RPMI8226 (cell line): ENCODE measurements at places on chromosomes 5 and 9.

- DNase-seq = no peak
These were observed 8.6 kb downstream of the MLANA start for GRCh38 chr9:5899292-5899691.

GRCh38 chr9:100579665-100580064 lies 1.8 kb downstream of the CAVIN4 start:
- no peak for DNase-seq

- no peak for DNase-seq
These were observed 31.8 kb downstream of the EGFLAM start for GRCh38 chr5:38290028-38290653.

DNA sequence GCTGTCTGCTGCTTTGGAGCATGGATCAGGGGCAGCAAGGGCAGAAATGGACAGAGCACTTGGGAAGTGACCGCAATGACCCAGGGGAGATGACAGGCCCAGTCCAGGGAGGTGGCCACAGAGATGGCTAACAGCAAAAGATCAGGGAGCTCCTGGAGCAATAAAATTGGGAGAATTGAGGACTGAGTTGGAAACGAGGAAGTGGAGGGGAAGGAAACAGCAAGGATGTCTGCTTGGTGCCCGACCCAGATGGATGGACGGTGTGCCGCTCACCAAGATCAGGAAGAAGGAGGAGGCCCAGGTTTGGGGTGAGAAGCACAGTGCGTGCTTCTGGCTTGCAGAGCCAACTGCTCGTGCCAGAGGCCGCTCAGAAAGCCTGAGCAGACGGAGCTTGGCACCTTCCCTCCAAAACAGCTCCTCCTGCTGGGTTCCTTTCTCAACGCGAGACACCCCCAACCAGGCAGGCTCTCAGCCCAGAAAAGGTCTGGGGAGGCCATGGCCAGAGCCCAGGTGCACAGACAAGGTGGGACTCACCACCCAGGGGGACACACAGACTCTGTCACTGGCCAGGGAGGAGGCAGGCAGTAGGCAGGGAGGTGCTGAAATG lies 1.7 kb upstream of the SLC34A1 start:
- peak; percentile 67 for DNase-seq

- no peak for DNase-seq
These were observed 155.0 kb downstream of the TMEM167A start for GRCh38 chr5:82922086-82922734.

- DNase-seq = no peak
These were observed 10.8 kb downstream of the NOTCH1 start for GRCh38 chr9:136535070-136535469.

DNA sequence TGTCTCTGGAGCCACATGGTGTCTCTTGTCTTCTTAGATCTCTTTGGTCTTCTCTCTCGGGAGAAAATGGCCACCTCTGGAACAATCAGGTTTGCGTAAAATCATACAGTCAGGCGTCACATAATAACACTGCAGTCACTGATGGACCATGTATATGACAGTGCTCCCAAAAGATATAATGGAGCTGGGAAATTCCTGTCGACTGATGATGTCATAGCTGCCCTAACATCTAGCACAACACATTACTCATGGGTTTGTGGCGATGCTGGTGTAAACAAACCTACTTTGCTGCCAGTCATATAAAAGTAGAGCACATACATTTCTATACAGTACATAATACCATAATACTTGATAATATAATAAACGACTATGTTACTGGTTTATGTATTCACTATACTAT lies 30.1 kb upstream of the RAI14 start:
- DNase-seq = no peak

- DNase-seq = no peak
These were observed 116.9 kb upstream of the TRPC7 start for GRCh38 chr5:136482206-136482605.

DNA sequence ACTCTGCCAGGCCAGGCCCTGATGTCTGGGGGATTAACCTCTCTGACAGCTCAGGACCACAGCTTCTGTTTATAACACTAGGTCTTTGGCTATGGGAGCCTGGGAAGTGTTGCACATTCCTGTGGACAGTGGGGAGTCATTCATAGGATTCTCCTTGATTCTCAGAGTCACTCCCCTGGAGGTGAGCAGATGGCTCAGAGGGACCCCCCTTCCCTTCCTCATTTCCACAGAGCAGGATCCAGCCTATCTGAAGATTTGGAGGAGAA lies 60.2 kb downstream of the NRG2 start:
- DNase-seq = no peak

DNA sequence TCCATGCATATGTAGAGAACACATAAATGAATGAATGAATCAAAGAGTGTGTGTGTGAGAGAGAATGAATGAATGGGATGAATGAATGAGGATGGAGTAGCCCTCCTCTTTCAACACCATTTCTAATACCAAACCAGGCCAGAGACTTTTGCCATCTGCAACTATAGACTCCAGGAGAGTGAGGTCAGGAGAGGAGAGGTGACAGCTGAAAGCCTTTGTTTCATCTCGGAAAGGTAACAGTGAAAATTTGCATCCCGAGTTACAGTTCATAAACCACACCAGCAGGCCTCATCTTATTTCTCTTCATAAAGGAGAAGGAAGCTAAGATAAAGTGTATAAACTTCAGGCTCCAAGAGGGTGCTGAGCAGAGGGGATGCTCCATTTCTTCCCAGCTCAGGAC lies 255.3 kb upstream of the KLF4 start:
- DNase-seq = no peak

DNA sequence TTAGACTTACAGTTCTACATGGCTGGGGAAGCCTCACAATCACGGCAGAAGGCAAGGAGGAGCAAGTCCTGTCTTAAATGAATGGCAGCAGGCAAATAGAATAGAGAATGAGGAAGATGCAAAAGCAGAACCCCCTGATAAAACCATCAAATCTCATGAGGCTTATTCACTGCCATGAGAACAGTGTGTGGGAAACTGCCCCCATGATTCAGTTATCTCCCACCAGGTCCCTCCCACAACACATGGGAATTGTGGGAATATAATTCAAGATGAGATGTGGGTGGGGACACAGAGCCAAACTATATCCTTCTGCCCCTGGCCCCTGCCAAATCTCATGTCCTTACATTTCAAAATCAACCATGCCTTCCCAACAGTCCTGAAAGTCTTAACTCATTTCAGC lies 367.1 kb downstream of the MED10 start:
- no peak for DNase-seq

- DNase-seq = no peak
These were observed 38.3 kb downstream of the PTGES start for GRCh38 chr9:129714511-129715061.

DNA sequence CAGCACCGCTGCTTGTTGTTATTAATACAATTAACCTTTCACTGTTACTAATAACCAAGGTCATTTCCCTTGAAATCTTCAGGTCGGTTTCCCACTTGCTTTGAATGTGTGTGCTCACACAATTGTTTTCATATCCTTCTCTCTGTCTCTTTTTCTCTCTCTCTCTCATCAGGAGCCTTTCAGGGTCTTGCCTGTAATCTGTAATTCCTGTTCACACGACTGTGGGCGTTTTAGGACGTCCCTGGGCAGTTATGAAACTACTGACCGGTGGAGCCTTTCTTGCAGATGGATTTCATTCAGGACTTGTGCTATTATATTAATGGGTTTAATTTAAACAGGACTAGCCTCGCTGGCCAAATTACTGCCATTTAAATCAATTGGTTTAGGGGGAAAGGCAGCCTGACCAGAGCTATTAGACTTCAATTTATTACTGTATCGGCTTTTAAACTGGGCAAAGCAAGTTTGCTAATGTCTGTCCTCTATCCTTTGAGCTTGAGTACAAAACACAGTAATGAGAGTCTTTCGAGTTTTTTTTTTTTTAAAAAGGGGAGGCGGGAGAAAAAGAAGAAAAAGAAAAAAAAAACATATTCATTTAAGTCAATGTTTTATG lies 316.0 kb upstream of the TLE4 start:
- DNase-seq = no peak

DNA sequence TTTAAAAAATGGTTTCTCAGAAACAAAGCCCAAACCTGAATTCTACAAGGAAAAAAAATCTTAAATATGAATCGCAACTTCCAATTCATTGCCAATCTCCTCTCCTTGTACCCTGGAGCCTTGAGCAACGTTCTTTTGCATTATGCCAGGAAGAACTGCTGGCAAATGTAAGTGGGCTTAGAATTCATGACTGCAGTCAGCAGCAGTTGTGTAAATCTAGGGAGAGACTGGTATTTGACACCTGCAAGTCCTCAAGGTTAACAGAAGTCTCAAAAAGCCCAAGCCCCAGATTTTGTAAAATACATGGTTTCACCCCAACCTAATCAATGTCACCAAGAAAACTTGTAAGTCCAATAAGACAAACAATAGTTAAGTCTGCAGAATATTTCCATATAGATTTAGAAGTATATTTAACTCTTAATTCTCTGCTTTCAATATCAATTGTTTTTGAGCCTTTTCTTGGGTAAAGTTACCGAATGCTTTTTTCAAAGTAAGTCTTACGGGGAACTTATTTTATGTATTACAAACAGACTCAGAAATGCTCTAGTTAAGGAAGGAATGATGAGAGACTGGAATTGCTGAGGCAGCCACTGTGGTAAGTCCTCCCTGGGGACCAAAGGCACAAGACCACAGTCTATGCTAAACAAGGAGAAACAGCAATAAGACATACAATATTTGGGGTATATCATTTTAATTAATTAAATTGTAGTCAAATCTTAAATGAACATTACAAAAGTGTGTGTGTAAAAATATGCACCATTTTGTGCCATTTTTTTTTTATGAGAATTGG lies 31.3 kb downstream of the ELL2 start:
- no peak for DNase-seq

DNA sequence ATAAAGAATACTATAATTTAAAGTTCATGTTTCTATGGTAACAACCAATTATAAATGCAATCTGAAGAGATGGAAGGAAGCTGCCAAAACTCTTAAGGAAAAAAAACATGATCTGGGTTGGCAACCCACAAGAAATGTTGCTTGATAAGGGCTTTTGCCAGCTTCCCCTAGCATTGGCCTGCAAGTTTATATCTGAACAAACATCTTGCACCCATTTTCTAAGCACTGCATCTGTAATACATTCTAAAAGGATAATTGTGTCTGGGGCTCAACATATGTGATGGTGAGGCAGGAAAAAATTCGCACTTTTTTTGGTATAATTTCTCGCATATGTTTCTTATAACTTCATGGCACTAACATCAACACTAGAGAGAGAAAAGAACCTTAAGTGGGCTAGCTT lies 276.4 kb downstream of the FBXL7 start:
- DNase-seq = no peak
